NCI-H446 treated with DMSO at 0.1 percent for 48 hours (cell line): ENCODE measurements at places on chromosomes 7 and 10.
A peak's percentile ranks its signal among the peaks of the same experiment; 100 is the strongest.

DNA sequence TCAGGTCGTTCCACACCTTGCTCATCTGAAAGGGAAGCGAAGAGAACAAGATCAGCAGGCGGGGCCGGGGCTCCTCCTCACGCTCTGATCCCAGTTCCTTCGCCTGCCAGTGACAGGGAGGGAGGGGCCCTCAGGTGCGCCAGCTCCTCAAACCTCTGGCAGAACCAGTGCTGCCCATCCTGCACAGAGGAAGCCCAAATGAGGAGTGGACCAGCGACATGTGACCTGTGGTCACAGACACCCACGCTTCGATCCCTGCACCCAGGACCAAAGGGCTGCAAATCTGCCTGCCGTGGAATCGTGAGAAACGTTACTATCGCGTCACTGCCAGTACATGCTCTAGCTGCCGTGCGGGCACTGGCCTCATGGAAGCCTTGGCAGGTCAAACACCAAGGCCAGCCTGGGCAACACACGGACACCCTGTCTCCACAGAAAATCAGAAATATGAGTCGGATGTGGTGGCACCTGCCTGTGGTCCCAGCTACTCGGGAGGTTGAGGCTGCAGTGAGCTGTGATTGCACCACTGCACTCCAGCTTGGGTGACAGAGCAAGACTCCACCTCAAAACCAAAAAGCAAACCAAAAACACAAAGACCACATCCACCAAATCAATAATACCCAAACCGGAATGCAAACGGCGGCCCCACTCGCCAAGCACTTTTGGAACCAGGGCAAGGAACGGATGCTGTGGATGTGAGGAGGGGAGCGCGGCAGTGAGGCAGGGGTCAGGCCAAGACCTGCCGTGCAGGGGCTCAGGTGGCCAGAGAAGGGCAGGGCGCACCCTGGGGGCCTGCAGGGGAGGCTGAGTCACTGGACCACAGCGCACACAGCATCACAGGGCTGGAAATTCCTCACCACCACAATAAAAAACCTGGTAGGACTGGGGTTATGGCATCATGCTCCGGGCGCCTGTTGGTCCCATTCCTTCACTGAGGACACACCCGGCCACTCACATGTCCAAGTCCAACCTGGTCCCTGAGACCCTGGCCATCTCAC, 13.4 kb downstream of the NUDT1 start:
- DNase-seq, result no peak

- DNase-seq, result peak; percentile 27
These were observed 10.7 kb upstream of the KMT2E start for GRCh38 chr7:105003275-105003674.

GRCh38 chr7:19871102-19871501, 97.7 kb upstream of the TMEM196 start:
- no peak for DNase-seq

GRCh38 chr10:100836891-100837290, 75.9 kb upstream of the SLF2 start:
- no peak for DNase-seq

DNA sequence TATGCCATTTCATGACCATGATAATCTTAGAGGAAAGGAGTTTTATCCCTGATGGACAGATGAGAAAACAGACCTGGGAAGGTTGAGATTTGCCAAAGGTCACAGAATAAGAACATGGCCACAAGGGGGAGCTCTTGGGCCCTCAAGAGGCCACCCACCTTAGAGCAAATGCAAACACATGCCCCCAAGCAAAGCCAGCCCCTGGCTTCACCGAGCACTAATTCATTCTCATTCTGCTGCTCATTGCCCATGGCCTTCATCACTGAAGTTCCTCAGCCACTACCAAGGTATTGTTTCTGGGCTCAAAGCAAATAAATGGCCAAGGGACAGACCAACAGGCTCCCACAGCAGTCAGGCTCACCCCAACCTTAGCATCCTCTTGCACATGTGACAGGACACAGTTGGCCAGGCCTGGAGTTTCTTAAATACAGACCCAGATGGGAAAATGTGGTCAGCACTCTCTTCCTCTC, 44.2 kb downstream of the PDLIM1 start:
- peak; percentile 9 for DNase-seq
